ENCODE measurements at places on chromosomes 7 and 10. TPM values are rescaled to one million over a fixed set of nuclear protein-coding genes. Genes with fewer than 3 reads are reported as not detected.

Gene TMEM270
- total RNA-seq, result not detected

Gene CTNNA3
- total RNA-seq, result 15.0 TPM

GRCh38 chr7:80053124-80053523, 81.5 kb upstream of the GNAI1 start:
- H3K27ac ChIP-seq, result no peak overlapping the region
- H3K4me3 ChIP-seq, result no peak overlapping the region
- no peaks in the 10 kb centered on the region for H3K27me3 ChIP-seq
- no peaks in the 10 kb centered on the region for H3K4me1 ChIP-seq
- no peaks in the 10 kb centered on the region for H3K36me3 ChIP-seq

DNA sequence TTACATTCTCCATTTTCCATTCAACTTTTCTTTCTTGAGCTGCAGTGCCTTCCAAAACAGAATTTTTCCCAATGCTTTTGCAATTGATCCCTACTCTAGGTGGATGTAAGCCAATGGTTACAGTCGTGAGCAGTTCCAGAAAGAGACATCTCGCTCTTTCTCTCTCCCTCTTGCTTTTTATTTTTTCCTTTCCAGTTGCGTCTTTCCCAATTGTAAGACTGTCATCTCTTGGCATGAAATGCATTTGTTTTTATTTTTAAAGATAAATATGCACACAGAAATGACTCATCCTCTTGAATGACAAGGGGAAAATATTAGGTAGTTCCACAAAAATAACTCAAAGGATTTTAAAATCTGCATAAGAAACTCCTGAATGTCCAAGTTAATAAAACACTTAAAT, 25.1 kb downstream of the GLI3 start:
- no peak overlapping the region for H3K4me3 ChIP-seq
- no peaks in the 10 kb centered on the region for H3K4me1 ChIP-seq

GRCh38 chr10:117790179-117790578, 247.6 kb downstream of the EMX2 start:
- H3K27me3 ChIP-seq, result no peaks in the 10 kb centered on the region
- no peak overlapping the region for H3K4me3 ChIP-seq
- no peaks in the 10 kb centered on the region for H3K36me3 ChIP-seq
- no peaks in the 10 kb centered on the region for H3K4me1 ChIP-seq

- H3K36me3 ChIP-seq, result no peaks in the 10 kb centered on the region
- no peaks in the 10 kb centered on the region for H3K4me1 ChIP-seq
- H3K4me3 ChIP-seq, result no peak overlapping the region
Measured at GRCh38 chr7:22420973-22421635, 64.2 kb upstream of the RAPGEF5 start.
